ENCODE measurements at places on chromosomes 4 and X.

DNA sequence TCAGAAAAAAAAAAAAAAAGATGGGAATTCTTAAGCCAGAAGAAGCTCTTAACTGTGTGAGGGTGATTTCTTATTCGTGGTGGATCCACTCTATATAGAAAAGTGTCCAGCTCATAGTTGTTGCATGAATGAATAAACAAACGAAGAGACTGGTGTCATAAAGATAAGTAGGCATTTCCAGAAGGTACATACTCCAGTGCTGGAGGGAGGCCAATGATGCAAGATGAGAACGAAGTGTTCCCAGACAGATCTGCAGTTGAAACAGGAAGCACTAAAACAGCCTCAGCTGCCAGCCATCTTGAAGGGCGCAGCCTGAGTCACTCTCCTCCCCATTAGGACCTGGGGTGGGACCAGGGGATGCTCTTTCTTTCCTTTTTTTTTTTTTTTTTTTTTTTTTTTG, 47.4 kb upstream of the HOPX start:
- no peak for DNase-seq

DNA sequence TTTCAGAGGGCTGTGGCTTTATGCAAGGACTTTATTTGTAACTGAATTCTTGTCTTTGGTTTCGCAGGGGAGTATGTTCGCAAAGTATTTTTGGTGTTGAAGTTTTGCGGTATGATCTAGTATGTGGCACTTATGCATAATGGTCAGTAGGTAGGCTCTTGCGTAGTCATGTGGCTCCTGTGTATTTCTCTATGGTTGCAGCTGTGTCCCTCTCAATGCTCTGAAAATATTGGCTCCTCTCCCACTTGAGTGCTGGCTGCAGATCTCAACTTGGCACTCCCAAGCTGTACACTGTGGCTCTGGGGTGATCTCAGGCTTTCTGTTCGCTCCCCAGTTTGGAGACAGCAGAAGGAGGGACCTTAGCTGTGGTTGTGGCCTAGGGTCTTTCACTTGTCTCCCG, 24.8 kb downstream of the ARMCX5 start:
- DNase-seq = peak; percentile 58

DNA sequence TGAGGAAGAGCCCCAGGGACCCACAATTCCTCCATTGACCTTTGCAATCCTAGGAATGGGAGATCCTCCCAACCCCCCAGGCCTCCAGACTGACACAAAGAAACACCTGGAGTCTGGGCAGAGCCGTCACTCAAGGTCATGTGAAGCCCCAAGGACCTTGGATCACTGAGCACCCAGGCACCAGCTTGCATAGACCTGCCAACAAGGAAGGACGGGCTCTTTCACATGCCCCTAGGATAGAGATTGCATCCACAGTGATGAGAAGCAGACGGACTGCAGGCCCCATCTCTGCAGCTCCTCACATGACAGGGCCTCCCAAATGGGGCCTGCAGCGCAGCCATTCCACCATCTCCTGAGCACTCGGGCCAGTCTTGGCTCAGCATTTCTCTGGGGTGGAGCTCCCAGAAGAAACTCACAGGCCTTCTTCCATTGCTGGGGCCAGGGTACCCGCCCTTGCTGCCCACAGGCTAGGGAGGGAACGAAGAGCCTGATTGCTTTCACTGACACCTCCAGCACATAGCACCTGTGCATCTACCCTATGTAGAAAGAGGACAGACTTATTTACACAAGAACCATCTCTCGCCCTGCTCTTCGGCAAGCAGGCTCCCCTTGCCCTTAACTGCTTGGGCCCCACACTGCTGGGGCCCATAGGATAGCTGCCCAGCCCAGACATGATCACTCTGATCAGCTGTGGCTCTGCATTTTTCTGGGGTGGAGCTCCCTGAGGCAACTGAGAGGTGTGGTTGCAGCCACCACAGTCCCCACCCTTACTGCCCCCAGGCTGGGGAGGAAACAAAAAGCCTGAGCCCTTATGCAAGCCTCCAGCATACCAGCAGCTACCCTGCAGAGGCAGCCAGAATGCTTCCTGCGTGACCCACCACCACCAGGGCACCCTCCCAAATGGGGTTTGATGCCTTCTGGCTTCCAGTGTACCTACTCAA, 185.7 kb upstream of the ZCCHC13 start:
- no peak for DNase-seq

GRCh38 chr4:34633241-34633640, 1611.1 kb downstream of the ARAP2 start:
- no peak for DNase-seq

GRCh38 chr4:142365391-142365790, 480.7 kb downstream of the INPP4B start:
- no peak for DNase-seq

GRCh38 chr4:141039156-141039555, 94.1 kb downstream of the RNF150 start:
- no peak for DNase-seq

- DNase-seq = no peak
Measured at GRCh38 chr4:134812611-134813010, 611.0 kb upstream of the PABPC4L start.

DNA sequence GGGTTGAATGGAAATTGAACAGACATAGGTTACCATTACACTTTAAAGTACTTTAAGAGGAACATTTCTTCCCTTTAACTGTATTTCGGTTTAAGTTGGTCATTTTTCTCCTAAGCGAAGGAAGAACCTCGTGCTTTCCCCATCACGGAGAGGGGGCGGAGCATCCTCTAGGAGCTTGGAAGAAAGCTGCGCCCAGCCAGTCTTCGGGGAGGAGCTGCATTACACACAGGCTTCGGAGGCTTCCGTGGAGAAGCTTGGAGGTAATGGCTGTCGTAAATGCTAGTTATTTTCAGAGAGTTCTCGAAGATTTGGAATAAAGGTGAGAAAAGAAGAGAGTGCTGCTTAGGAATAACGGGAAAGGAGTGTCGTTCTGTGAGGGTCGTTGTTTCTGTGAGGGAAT, at the start of gene PWWP3B:
Gene PWWP3B (plus strand): TSS at position 199 of the 400 bp plus-strand sequence. CDS start 37,128 bp downstream, outside the sequence.
- DNase-seq = no peak

DNA sequence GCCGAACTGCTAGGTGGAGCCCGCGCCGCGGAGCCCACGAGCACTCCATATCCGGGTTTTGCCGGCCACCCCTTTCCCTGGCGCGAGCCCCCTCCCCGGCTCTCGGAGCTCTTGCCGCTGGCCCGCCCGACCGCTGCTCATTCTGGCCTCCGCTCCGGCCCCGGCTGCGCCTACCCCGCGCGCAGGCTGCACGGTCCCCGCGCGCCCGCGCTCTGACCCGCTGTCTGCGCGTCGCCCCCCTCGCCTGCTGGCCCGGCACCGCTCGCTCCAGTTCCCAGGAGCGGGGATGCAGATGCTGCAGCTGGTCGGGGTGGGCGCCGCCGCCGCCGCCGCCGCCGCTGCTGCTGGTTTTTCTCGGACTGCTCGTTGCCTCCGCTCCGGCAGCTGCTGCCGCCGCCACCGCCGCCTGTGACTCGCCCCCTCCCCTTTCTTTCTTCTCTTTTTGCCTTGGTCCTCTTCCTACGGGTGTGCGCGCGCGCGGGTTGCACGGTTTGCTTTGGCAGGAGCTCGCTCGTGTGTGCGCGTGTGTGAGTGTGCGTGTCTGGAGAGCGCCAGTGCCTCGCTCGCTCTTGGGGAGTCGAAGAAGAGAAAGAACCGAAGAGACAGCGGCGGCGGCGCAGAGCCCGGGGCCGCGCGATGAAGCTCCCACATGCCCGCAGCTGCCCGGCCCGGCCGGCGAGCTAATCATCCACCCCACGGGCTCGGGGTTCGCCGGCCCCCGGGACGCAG, at the start of gene ADGRL3:
Gene ADGRL3 (plus strand): TSS at position 140 of the 729 bp plus-strand sequence.
- peak; percentile 52 for DNase-seq
